ENCODE measurements at places on chromosomes 2 and 18.
A peak's percentile ranks its signal among the peaks of the same experiment; 100 is the strongest.

GRCh38 chr2:195657634-195658540 is 861 bp downstream of the SLC39A10 start:
- peak; percentile 81 for DNase-seq

GRCh38 chr2:6919901-6920742 is 2.9 kb downstream of the RNF144A start:
- no peak for DNase-seq

- no peak for DNase-seq
Observed at GRCh38 chr2:112692495-112692911, 28.3 kb upstream of the NT5DC4 start.

DNA sequence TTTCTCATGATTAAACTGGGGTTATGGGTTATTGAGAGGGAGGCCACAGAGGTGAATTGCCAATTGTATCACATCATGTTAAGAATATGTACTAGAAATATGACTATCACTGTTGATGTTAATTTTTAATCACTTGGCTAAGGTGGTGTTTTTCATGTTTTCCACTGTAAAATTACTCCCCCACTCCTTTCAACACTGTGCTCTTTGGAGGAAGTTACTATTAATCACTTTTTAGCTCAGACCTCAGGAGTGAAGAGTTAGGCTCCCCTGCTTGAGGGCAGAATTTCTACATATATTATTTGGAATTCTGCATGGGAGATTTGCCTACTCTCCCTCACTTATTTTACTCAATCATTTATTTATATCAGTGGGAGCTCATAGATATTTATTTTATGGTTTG is 76.0 kb upstream of the OSR1 start:
- DNase-seq = no peak

GRCh38 chr2:106144621-106145331 is 49.3 kb downstream of the UXS1 start:
- DNase-seq = peak; percentile 33

DNA sequence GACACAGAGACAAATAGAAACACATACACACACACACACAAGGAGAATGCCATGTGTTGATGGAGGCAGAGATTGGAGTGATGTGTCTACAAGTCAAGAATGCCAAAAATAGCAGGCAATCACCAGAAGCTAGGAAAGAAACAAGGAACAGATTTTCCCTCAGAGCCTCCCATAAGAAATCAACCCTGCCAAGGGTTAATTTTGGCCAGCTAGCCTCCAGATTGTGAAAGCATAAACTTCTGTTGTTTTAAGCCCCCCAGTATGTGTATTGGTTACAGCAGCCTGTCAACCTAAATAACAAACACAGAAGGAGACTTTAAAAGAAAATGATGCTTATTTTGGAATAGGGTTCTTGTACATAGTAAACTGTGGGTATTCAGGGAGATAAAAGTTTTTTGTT is 5.6 kb upstream of the STK39 start:
- DNase-seq = no peak

All from CD8-positive, alpha-beta T cell (primary cell).